ENCODE measurements at places on chromosomes 3 and 15.

GRCh38 chr15:73858062-73858461 is 15.3 kb upstream of the TBC1D21 start:
- no peak for ATAC-seq

- ATAC-seq, result 0 out of 3 replicates have a peak, but pooled peaks have one; percentile 43
Observed at GRCh38 chr15:38768970-38769369, 204.4 kb upstream of the RASGRP1 start.

- ATAC-seq, result no peak
Observed at GRCh38 chr15:25985165-25985564, 122.0 kb upstream of the ATP10A start.

DNA sequence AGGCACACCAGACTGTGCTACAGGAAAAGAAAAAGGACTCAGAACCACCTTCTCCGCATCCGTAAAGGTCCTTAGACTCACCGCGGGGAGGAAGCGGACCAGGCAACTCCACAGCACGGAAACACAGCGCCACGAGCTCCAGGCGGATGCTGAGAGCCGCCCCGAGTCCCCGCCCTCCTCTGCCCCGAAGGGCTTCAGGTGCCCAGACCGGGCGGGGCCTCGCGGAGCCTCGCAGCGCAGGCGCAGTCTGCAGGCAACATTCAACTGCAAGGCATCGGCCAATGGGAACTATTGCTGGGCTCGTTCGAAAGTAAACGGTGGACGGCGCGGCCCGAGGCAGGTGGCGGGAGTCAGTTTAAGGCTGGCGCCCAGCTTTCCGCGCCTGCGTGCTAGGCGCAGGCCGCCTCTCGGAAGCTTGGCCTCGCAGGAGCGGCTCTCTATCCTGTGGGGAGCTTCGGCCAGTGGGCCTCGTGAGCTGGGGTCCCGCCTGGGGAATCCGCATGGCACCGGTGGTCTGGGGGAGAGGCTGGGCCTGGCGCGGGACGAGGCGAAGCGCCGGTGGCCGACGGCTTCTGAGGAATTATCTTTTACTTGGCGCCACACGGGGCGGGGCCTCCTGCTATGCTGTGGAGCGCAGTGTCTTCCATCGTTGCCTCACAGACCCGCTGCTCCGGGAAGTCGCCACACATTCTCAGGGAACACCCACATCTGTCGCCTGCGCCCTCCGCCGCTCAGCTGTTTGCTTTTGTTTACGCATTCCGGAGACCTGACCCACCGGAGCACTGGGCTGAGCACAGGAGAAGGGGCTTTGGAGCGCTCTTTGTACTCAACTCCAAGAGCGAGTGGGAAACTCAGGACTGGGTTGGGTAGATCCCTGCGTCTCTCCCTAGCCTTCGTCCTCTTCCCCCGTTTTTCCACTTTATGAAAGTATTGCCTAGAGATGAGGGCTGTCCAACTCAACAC is at the start of gene TRIM59:
Gene TRIM59, minus strand, starts transcription at position 151 of the 963 bp plus-strand sequence. CDS start 10,603 bp downstream, outside the sequence.
- ATAC-seq, result peak; percentile 92

DNA sequence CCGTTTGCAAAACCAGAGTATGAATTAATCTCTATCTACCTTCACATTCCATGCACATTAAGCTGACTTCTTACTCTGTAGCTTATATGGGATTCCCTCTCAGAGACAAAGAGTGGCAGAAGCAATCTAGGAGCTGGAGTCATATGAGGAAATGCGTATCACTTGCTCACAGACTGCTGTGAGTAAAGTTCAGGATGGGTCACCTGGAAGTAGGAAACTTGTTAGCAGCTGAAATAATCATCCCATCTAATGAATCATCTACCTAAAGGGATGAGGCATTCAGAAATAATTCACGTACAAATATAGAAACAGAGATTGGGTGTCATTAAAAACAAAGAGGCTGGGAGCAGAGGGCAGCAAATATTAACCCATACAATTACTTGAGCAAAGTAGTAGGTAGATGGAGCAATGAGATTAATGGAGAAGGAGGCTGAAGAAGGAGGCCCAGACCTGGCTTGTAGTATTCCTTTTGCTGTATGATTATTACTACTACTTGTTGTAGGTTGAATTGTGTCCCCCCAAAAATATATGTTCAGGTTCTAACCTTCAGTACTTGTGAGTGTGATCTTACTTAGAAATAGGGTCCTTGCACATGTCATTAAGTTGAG is 866.3 kb downstream of the ROBO2 start:
- ATAC-seq, result no peak

DNA sequence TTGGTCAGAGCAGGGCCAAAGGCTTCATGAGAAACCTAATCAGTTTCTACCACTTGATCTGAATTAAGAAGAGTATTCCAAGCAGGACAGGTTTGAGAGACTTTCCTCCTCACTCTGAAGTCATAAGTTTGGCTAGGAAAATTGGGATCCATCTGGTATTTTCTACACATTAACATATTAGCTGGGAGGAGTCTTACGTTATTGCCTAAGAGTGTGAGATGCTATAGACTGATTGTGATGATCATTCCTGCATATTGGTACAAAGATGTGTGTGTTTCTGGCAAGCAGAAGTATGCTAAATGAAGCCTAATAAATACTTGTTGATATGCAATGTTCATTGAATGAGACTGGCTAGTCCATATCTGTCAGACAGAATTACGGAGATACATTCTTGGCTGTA is 73.5 kb upstream of the RASGRP1 start:
- no peak for ATAC-seq

GRCh38 chr15:25691544-25692430 is 171.3 kb downstream of the ATP10A start:
- ATAC-seq, result no peak

DNA sequence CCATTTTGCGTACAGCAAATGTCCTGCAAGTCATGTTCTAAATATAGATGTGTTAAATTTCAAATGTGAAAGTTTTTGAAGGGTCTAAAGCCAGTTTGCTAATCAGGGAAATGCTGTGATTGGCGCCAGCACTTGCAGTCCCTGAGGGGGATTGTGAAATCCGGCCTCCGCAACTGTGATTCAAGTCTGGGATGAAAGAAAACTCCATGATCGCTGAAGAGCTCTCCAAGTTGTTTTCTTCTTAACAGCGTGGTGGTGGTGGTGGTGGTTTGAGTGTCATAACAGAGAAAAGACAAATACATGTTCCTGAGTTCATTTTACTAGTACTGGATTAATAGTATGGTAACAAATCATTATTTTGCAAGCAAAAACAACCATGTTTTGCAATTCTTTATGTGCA is 51.8 kb downstream of the MITF start:
- no peak for ATAC-seq

DNA sequence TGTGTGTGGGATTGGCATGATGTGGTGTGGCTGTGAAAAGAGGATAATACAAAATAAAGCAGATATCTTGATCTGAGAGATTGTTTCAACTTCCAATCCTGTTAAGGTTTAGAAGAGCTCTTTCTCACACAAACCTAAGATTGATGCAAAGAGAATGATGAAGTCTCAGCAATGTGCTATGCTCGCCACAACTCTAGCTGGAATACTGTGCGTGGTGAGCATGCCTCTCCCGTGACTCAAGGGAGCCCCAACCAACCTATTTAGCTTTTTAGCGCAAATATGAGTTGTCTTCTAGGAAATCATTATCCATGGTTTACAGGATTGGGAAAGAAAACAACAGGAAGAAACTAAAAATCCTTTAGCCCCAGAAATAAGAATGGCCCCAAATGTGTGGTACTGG is 28.5 kb downstream of the BTLA start:
- no peak for ATAC-seq

DNA sequence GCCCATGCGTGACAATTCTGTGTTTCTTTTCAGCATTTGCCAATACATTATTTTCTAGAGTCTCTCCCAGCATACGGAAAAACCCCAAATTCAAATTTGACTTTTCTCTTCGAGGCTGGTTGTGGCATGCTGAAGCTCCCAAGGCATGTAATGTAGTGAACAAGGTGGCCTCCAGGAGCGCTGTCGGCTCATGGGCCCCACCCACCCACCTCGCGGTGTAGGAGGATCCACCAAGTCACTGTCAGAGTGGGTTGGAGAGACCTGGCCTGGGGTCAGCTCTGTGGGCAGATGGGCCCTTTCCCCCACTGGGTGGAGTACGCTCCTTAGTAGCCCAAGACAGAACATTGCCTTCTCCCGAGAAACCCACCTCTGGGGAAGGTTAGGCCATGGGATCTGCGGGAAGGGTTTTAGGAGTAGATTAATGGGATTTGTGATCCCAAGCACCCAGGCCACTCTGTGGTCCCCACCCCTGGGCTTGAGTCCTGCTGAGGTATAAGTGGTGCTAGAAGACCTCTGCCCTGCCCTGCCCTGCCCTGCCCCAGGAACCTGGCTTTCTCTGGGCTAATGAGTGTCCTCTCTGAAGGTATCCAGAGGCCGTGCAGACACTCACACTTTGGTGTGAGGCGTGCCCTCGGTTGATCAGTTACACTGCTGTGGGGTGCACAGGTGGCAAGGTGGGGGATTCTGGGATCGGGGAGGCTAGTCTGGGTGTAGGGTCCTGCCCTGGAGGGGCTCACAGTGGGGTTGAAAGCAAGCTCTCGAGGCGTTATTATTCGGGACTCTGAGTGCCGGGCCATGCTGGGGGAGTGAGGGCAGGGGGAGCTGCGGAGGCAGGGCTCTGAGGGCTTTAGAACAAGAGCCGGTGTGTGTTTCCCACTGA is 97.9 kb downstream of the APBA2 start:
- ATAC-seq, result no peak

DNA sequence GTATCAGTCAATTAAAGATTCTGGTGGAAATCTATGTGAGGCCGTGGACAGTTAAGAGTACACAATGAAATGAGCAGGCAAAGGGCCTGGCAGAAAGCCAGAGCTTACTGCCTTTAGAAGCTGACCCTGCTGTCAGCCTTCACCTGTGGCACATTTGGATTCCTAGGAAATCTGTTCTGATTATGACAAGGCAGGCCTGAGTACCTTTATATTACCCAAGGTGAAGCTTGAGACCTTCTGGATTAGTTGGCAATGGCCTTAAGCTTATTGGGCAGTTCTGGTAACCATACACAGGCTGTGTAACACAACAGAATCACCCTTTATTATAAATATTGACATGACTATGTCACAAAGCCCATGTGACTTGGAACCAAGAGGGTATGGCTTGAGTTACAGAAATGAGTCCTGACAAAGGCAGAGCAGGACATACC is 43.2 kb downstream of the NBEAL2 start:
- ATAC-seq, result peak; percentile 40

GRCh38 chr3:62065985-62066693 is 307.2 kb downstream of the FEZF2 start:
- peak; percentile 93 for ATAC-seq

DNA sequence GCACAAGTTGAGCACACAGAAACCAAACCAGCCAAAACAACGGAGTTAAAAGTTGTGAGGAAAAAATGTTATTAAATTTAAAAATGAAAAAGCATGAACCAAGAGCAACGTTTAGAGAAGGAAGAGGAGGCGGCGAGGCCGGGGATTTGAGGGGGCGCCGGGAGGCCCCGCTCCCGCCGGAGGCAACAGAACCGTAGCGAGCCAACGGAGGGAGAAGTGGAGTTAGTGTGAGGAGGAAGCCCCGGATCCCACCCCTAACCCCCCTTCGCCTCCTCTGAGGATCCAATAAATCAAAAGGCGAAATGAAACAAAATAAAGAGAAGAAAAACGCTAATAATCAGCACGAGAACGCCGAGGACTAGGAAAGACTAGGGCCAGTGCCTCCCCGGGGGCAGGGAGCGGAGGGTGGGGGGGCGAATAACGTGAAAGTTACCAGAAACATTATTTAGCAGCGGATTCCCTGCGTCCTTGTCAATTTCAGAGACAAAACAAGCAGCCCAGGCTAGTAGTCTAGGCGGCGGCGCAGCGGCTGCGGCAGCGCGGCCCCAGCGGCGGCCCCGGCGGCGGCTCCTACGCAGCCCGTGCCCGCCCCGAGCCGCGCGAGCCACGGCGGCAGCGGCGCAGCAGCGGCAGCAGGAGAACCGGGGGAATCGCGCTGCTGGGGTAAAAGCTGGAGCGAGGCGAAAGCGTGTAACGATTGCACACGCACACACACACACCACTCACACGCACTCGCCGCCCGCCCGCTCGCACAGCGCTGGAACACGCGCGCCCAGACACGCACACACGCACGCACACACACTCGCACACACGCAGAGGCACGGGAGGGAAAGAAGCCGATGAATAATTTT is 1.7 kb downstream of the MEIS2 start:
- no peak for ATAC-seq

- no peak for ATAC-seq
Observed at GRCh38 chr3:169453256-169454059, 210.1 kb downstream of the MECOM start.

DNA sequence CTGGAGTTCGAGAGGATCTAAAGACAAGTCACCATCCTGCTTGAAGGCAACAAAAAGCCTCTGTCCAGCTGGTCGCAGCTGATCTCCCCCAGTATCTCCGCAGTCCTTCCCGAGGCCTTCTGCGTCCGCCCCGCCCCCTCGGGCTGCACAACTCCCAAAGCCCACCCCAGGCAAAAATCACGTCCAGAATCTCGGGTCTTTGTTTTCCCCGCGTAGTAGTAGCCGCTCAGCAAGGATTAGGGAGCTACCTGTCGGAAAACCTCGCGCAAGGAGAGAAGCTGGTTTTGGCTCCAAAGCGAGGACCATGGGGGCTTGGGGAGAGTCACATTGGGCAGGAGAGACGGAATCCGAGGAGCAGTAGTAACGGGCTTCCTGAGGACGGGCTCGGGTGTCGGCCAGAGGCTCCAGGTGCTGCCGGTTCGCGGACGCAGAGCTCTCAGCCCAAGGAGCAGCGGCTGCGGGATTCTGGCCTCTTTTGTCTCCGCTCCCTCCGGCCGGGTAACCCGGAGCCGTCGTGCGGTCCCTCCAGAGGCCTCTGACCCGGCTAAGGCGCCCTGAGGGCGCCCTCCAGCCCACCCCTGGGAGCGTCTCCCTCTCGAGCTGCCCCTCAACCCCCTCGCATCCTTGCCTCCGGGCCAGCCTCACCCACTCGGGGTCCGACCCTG is 401 bp downstream of the ZSCAN29 start:
- peak; percentile 77 for ATAC-seq

DNA sequence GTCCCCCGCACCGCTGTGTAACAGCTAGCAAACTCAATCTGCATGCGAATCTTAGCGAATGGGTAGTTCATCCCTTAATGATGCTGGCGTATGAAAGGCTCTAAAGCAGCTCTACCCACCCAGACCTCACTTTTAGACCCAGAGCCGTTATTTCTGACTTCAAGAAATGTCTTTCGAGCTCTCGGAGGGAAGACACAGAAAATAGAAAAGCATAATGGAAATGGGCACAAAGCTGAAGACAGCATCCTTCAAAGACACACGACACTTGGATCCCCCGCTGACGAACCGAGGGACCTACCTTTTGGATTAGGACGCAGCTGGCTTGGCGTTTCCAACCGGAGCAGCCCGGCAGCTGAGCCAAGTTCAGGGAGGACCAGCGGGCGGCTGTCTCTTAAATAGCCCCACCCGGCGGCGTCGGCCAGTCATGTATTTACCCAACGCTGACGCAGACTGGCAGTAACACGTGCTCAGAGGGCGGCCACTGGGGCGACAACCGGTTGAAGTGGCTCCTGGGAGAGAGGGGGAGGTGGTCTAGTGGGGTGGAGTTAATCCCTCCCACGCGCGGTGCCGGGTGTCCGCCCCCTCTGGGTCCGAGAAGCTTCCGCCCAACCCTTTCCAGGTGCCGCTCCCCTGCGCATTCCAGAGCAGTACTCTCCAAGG is 1.5 kb downstream of the CCK start:
- ATAC-seq, result peak; percentile 58

Measured in SK-N-SH treated with all-trans-retinoic acid at 6 μM for 48 hours (cell line).